Tibial nerve (tissue), 4 donors: ENCODE measurements at places on chromosomes 16 and 17.

DNA sequence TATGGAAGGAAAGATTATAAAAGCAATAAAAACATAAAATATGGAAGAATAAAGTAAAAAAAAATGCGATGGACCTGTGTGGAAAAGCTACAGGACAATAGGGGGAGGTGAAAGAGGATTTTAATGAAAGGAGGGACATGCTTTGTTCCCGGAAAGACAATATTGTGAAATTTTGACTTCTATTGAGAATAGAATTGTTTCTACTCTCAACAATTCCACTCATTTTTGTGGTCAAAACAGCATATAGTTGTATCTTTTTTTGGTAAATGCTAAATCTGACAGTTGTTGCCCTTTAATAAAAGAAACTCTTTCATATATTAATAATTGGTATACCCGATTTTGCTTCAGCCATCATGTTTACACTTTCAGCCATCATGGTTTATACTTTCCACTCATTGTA, 22.9 kb upstream of the APPBP2 start:
- DNase-seq = no peak

- DNase-seq = no peak
Observed at GRCh38 chr17:44074231-44074910, 3.8 kb downstream of the G6PC3 start.

GRCh38 chr16:46911038-46911437, 26.9 kb downstream of the GPT2 start:
- DNase-seq = no peak

GRCh38 chr16:55532227-55532626, 23.4 kb downstream of the LPCAT2 start:
- no peak for DNase-seq

- no peak for DNase-seq
Observed at GRCh38 chr17:11690681-11691080, 92.4 kb downstream of the DNAH9 start.

- no peak for DNase-seq
Observed at GRCh38 chr17:68878226-68878885, 76.8 kb downstream of the ABCA8 start.

DNA sequence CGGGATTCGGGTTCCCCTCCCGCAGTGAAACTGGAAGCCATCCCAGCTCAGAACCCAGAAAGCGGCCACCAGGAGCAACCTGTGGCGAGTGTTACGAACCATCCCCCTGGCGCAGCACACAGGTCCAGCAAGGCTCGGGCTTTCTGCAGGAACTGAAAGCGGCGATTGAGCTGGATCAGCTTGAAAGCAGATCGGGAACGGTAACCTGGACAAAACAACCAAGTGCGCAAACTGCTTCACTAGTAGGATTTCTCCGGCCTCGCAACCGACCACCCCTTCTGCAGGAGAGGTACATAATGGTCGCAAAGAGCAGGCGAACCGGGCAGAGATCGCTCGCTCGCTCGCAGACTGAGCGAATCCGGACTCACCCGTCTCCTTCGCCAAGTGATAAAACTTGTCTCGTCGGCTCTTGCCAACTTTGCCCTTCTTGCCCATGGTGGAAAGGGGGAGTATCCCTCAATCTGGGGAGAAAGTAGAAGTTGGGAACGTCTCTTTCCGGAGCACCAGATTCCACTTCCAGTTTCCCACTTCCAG, 696 bp upstream of the PSMC5 start:
- DNase-seq = no peak

- no peak for DNase-seq
Observed at GRCh38 chr16:84390131-84390785, 21.9 kb downstream of the ATP2C2 start.

DNA sequence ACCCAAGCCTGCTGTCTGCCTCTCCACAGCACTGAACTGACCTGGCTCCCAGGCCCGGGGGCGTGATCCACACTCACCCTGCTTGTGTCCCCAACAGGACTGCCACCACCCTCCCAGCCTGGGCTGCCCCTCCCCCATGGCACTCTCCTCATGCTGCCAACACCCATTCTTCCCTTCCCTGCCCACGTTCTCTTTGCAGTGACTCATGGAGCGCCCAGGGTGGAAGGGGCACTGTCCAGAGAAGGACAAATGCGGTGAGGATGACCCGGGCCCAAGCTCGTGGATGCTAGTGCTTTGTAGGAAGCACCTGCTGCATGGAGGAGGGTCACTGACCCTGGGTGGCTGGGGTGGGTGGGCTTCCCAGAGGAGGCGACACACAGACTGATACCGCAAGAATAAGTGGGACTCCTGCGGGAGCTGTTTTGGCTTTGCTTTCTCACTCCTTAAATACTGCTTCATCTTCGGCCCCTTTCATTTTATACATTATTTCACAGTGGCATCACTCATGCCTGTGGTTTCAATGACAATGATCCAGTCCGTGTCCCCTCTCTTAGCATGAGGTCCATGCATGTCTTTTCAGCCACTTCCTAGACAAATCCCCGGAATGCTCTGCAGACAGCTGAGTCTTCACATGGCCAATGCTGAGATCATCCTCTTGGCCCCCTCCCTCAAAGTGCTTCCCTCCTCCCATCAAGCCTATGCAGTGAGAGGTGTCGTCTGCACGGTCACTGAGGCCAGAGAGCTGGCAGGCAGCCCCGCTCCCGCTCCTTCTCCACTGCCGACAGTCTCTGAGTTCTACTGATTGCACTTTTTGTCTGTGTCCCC, 17.6 kb downstream of the CDK5R1 start:
- no peak for DNase-seq

- DNase-seq = no peak
Observed at GRCh38 chr16:46748775-46749705, 896 bp upstream of the MYLK3 start.

DNA sequence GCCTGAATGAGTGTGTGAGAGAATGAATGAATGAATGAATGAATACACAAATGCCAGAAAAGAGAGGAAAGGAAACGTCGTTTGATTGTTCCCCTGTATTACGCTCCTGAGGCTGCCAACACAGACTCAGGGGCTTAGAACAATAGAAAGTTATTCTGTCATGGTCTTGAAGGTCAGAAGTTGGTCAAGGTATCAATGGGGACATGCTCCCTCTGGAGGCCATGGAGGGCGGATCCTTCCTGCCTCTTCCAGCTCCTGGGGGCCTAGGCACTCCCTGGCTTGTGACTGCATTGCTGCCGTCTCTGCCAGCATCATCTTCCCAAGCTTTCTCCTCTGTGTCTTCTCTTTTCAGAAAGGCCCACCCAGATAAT, 1.5 kb upstream of the SLC38A8 start:
- no peak for DNase-seq

- DNase-seq = peak; percentile 83
Observed at GRCh38 chr17:41966463-41967140, at the start of gene CNP. Gene CNP (plus strand): TSS chr17:41966795. CDS start chr17:41966885, 90 bp downstream.

GRCh38 chr16:11306997-11307638, 26.0 kb upstream of the PRM1 start:
- no peak for DNase-seq

DNA sequence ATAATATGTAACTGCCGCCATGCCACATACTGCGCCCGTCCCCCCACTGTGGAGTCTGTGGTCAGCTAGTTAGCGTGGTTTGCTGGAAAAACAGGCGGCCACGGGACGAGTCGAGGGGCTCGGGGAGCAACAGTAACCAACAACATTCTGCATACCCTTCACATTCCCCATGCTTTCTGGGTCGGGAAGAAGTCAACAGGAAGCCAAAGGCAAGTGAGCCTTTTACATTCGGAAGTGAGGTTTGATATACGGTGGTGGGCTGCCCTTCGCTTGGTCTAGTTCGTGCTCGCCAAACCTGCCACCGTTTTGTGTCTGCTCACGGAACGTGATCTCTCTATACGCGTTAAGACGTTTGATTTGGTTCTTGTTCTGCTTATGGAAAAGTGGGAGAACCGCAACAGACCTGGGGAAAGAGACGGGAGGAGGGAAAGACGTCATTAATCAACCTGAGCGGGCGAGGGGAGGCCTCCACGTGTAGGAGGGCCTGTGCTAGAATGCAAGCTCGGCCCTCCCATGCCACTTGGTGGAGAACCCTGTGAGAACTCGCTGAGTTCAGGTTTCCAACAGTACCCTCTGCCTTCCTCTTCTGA, 28.9 kb upstream of the CFAP20 start:
- no peak for DNase-seq

GRCh38 chr16:87085441-87085840, 231.8 kb downstream of the C16orf95 start:
- no peak for DNase-seq

- DNase-seq = no peak
Observed at GRCh38 chr17:56831369-56832095, 2.2 kb downstream of the C17orf67 start.

DNA sequence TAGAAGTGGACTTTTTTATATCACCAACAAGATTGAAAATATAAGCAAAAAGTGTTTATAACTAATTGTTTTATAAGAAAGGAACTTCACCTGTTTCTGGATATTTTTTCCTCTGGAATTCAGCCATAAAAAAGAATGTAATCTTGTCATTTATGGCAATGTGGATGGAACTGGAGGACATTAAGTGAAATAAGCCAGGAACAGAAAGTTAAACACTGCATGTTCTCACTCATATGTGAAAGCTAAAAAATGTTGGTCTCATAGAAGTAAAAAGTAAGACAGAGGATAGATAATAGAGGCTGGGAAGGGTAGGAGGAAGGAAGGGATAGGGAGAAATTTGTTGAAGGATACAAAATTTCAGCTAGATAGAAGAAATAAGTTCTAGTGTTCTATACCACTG, 67.6 kb downstream of the NFAT5 start:
- DNase-seq = no peak

DNA sequence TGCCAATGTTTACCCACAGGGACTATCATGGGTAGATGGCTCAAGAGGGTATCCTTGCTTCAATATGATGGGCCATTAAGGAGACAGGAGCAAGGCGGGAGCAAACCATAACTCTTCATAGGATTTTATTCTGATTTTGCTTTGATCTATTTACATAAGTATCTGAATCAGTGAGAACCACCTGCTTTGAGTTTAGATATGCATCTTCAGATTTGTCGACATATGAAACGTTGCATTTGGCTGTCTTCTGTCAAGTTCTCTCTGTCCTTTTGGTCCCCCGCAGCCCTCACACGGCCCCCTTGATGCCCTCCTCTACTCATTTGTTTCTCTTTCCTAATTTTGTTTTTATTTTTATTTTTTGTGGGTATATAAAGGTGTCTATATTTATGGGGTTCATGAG, 16.2 kb downstream of the WWOX start:
- DNase-seq = no peak

DNA sequence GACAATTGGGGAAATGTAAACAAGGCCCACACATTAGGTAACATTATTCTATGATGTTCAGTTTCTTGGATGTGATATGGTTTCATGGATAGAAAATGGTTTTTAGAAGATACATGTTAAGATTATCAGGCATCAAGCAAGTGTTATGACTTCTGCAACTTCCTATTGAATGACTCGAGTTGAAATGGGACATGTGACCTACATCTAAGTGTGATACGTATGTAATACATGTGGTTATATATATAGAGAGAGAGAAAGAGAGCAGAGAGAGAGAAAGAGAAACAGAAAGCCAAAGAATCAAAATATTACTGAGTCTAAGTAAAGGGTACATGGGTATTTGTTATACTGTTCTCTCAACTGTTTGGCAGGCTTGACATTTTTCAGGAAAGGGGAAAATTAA, 1.7 kb downstream of the TMEM170A start:
- DNase-seq = no peak

DNA sequence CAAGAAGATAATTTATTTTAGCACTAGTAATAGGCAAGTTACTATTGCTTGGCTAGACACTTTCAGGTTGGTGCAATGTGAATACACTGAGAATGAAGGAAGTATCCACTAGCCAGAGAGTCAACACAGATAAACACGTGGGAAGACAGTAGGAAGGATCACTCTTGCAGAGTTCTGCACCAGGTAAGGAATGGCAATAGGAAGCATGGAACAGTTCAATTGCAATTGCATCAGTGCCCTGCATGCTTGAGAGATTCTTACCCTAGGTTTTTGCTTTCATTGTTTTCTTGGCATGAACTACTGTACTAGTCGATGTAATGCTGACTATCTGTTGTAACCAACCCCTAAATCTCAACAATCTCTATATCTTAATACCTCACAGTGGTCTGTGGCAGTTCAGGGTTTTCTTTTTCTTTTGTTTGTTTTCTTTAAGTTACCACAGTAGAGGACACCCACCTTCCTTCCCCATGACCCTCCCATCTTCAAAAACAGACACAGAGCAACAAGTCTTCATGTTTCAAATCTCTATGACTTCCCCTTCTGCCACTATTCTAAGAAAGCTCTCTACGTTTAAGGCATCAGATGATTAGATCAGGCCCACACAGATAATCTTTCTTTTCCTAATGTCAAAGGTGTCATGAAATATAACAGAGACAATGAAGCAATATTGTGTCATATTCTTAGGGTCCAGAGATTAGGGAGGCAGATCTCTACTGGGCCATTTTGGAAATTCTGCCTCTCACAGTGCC, 18.1 kb upstream of the ABCA8 start:
- DNase-seq = no peak

DNA sequence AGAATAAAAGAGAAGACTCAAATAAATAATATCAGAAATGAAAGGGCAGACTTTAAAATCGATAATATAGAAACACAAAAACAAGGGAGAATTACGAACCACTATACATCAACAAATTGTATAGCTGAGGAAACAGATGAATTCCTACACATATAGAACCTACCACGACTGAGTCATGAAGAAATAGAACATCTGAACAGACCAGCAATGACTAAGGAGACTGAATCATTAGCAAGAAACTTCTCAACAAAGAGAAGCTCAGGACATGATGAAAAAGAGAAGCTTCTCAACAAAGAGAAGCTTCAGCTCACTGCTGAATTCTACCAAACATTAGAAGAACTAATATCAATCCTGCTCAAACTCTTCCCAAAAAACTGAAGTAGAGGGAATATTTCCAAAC, 255.9 kb downstream of the CEP112 start:
- no peak for DNase-seq

- no peak for DNase-seq
Observed at GRCh38 chr16:83116274-83116892, 489.6 kb downstream of the CDH13 start.

GRCh38 chr17:15233022-15233805, 31.9 kb downstream of the PMP22 start:
- no peak for DNase-seq

- DNase-seq = no peak
Observed at GRCh38 chr16:3170440-3171180, 17.4 kb upstream of the OR1F1 start.

DNA sequence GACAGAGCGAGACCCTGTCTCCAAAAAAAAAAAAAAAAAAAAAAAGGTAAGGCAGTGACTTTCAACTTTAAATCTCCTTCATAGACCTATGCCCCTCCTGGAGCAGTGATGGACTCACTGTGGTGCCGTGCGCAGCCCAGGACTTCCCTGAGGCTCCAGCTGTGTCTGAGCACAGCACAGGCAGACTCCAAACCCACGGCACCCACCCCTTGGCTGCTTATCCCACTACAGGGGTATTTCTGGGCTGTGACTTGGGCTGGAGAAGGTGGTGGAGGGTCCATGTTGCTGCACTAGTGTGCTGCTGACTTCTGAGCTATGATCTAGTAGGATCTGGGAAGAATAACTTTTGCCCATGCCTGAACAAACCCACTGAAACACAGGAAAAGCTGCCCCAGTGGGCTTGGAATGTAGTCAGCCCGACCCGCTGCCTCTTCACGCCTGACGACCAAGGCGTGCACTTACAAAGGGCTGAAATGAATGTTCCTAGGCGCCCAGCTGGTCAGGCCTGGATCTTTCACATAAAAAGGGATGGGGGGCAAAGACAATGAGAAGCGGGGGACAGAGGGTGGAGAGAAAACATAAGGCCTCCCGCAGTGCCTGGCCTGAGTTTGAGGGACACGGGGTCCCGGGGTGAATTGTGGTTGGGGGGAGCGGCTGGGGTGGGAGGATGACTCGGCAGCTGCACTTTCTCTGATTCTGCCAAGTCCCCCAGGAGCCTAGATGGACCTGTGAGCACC, 83.0 kb downstream of the IRF8 start:
- no peak for DNase-seq
